ENCODE measurements at places on chromosomes 7 and 10.

DNA sequence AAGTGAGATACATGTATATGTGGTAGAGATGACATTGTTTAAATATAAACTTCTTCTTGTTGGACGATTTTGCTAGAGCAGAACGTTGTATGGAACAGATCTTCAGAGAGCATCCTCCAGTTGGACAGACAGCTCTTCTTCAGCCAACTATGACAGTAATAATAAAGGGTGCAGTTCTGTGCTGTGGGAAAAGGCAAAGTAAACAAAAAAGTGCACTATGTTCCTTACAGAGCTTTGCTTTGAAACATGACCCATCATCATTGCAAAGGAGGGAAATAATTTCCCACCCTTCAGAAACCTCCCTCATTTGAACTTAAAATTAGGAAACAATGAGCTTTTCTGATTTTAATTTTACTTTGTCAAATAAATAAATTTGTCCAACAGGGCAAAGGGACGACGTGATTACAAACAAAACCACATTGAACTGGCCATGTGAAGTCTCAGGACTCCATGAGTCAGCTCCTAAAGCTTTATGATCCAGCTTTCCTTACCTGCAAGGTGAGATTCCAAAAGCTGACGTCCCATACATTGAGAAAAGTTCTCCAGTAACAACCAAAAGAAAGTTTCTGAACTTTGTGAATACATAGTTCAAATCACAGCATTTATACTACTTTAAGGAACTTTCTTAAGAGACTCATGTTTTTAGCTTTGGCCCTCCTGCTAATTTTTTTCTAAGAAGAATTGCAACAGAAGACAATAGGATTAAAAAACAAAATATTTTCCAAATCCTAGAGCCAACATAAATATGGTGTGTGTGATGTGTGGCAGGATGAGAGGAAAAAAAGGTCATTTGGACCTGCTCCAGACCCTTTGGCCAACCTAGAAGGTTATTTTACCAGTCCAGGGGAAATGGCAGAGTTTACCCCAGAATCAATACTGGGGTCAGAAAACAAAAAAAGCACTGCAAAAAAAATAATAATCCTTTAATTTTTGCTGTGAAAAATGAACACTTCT is 565.4 kb upstream of the NRP1 start:
- DNase-seq = no peak

GRCh38 chr7:36651404-36651803 is 72.9 kb downstream of the AOAH start:
- no peak for DNase-seq

DNA sequence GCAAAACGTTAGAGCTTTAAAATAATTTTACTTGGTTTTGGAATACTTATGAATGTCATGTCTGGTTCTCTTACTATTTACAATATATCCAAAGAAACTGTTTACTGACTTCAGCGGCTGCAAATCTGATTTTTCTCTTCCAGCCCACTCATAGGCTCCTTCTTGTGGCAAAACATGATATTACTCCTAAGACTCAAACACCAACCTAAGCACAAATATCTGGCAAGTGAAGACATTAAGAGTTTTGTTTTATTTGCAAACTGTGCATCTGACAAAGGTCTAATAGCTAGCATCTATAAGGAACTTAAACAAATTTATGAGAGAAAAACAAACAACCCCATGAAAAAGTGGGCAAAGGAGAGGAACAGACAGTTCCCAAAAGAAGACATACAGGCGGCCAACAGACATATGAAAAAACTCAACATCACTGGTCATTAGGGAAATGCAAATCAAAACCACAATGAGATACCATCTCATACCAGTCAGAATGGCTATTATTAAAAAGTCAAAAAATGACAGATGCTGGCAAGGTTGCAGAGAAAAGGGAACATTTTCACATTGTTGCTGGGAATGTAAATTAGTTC is 20.3 kb upstream of the GJC3 start:
- no peak for DNase-seq

DNA sequence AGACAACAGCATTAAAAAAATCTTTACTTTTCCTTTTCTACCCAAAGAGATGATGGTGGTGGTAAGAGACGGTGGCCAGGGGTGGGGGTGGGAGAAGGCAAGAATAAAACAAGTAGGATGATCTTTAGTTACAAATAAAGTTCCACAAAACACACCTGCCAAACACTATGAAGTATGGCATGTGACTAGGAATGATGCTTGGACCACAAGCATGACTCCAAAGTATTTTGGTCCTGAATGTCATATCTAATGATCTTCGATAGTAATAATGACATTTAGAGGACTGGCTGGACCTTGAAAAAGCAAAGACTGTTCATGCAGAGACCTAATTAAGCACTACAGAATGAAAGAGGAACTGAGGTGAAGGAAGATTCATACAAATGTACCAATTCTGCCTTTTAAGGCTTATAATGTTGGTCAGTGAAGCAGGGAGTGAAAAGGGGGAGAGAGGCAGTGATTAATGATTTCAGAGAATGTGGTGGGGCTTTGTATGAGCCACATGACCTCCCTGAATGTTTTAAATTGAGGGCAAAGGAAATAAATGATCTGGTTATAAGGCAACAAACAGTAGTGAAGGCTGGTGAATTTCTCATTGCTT is 29.6 kb upstream of the DKK1 start:
- no peak for DNase-seq

GRCh38 chr7:100476101-100476780 is 2.8 kb downstream of the TSC22D4 start:
- no peak for DNase-seq

Measured in NCI-H1694 treated with DMSO at 0.1 percent for 48 hours (cell line).